Mammary epithelial cell (primary cell): ENCODE measurements at places on chromosomes 16 and 17.

- DNase-seq = no peak
Observed at GRCh38 chr17:78151514-78152008, 5.4 kb downstream of the C17orf99 start.

DNA sequence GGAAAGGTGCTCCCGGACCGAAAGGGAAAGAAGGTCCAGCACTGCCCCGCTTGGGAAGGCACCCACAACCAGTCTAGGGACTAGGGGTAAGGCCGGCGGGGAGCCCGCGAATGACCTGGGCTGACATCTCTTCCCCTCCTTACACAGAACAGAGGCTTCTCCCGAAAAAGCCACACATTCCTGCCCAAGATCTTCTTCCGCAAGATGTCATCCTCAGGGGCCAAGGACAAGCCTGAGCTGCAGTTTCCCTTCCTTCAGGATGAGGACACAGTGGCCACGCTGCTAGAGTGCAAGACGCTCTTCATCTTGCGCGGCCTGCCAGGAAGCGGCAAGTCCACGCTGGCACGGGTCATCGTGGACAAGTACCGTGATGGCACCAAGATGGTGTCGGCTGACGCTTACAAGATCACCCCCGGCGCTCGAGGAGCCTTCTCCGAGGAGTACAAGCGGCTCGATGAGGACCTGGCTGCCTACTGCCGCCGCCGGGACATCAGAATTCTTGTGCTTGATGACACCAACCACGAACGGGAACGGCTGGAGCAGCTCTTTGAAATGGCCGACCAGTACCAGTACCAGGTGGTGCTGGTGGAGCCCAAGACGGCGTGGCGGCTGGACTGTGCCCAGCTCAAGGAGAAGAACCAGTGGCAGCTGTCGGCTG, 1.5 kb downstream of the CNP start:
- DNase-seq = no peak

DNA sequence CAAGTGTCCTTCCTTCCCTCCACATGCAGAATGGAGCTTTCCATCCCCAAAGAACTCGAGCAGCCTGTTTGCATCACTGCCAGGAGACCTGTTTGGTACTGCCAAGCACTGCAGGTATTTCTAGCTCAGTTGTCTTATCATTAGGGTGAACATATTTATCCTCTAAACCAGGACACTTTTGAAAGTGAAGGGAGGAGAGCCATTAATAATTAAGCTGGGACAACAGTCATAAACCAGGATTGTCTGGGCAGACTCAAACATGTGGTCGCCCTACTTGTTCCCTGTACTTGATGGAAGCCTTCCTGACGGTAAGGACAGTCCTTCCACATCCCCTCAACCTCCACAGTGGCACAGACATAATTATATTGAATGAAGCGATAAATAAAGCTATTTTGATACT, 67.4 kb downstream of the PRKCA start:
- no peak for DNase-seq

DNA sequence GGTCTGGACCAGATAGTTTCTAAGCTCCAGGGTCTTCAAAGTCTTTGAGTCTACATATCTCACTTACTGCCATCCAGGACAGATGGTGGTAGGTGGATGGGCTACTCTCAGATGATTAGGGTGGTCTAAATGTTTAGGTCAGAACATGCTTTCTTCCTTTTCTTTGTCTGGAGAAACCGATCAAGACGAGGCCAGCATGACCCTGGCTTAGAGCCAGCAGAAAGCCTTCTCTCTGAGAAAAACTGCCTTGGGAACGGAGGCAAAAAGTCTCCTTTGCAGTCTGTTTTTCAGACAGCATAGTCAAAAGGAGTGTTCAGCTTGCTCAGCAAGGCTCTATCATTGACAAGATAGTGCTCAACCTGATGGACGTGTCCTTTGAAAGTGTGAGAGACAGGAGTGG, 48.8 kb downstream of the SPACA3 start:
- no peak for DNase-seq

GRCh38 chr17:74199306-74200092, 4.0 kb upstream of the RPL38 start:
- peak; percentile 20 for DNase-seq
